DMS153 (cell line): ENCODE measurements at places on chromosomes 13 and 19.

- DNase-seq: no peak
These were observed 7.4 kb downstream of the ZNF671 start for GRCh38 chr19:57719901-57720519.

DNA sequence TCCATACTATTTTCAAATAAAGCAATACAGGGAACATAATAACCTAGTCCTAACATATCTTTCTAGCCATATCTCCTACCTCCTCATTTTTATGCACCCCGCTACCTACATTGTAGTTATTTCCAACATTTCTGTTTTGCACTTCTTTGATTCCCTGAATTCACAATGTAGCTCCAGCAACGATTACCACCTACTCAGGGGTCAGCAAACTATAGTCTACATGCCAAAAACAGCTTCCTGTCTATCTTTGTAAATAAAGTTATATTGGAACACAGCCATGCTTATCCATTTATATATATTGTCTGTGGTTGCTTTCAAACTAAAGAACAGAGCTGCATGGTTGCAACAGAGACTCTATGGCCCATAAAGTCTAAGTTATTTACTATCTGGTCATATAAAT is 16.7 kb downstream of the MYCBP2 start:
- DNase-seq: no peak

GRCh38 chr19:33345163-33345562 is 28.3 kb upstream of the CEBPG start:
- DNase-seq: no peak

- no peak for DNase-seq
These were observed 53.8 kb downstream of the PARP4 start for GRCh38 chr13:24458736-24459135.

- DNase-seq: no peak
These were observed 7.3 kb downstream of the TNFSF14 start for GRCh38 chr19:6662702-6663101.

DNA sequence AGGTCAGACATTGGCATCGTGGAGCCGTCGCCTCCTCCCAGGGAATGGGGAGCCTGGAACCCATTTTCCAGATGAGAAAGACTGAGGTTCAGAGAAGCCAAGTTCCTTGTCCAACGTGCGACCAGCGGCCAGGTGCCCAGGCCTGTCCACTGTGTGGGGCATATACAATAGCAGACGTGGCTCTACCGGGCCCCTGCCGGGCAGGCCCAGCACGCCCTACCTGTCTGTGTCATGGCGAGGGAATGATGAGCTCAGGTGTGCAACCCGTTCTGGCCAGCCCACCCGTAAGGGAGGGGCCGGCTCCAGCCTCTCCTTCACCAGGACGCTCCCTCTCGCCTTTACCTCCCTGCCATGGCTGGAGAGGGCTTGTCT is 837 bp downstream of the GNA15 start:
- no peak for DNase-seq

GRCh38 chr19:34468409-34468808 is 13.1 kb upstream of the WTIP start:
- no peak for DNase-seq
